ENCODE measurements at places on chromosomes 4 and X.

DNA sequence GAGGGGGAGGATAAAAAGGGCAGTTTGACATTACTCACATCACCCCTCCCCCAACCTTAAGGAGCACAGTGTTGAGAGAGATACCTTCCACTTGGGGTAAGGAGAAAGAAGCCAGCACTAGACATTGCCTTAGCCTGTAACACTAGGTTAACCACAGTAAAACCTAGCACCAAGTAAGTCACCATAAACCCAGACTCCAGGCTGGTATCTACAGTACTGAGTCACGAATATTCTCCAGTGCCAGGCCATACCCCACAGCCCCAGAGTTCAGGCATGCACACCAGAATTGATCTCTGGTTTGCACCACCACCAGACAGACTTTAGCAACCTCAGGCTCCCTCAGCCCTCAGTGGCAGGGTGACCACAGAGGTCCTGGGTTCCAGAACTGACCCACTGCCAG lies 570.4 kb downstream of the PRR32 start:
- DNase-seq, result no peak

- DNase-seq, result no peak
These were observed 2.1 kb downstream of the GEMIN8 start for GRCh38 chrX:14027511-14028019.

DNA sequence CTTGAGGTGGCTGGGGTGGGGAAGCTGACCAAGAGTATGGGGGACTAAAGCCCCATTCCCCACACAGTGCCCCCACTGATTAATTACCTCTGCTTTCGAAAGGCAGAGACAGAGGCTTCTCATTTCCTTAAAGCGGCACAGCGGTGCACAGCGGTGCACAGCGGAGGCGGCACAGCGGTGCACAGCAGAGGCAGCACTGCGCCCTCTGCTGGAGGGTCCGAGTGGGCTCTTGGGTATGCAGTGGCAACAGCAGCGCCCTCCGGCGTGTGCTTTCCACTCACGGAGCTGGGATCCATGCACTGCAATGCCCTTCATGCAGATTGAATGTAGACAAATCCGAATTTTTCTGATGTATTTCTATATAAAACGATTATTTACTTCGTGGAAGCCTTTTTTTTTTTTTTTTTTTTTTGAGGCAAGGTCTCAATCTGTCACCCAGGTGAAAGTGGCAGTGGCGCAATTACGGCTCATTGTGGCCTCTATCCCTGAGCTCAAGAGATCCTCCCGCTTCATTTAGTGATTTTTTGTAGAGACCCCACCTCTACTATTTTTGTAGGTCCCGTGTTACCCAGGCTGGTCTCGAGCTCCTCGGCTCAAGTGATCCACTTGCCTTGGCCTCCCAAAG lies 19.7 kb upstream of the PRPS2 start:
- DNase-seq, result peak; percentile 73

GRCh38 chr4:99855678-99856077 lies 38.5 kb downstream of the LAMTOR3 start:
- DNase-seq, result no peak

DNA sequence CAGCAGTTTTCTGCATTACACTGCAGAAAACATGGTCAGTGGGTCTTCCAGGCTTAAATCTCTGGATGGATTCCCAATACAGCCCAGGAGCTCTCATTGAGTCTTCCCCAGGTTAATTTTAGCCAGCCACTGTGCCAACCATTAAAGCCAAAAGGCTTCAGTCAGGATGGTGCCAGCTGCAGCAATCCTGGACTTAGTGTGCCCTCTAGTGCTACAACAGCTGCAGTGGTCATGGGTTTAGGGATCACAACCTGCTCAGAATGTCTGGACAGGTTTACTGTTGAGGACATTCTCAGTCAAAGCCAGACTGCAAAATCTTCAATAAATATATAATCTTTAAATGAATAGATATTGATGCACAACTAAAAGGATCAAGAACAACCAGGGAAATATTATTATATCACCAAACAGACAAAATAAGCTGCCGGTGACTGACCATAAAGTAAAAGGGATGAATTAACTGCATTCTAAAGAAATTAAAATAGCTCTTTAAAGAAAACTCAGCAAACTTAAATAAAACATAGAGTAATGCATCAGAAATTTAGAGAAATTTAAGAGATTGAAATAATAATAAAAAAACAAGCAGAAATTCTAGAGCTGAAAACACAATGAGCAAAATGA lies 639.9 kb downstream of the SPOCK3 start:
- no peak for DNase-seq

Data from stimulated activated naive CD8-positive, alpha-beta T cell treated with anti-CD3 and anti-CD28 coated beads, Interleukin-15, Interleukin-2, amounts not matched to agents 100 U/mL and 50 U/mL, for 24 hours (primary cell).